ENCODE measurements at places on chromosomes 1 and 21.

DNA sequence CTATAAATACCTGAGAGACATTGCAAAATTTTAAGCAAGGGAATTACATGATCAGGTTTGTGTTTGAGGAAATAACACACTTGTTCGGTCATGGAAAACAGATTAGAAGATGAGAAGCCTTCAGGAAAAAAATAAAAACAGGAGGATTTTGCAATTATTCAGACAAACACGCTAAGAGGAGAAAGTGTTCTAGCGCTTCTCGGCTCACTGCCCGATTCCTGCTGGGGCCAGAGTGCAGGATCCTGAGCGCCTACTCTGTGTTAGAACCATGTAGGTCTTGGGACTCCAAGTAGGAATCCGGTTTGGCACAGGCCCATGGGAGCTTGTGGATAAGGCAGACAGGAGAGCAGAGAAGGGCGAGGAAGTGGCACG is 8.1 kb upstream of the PRELP start:
- no peak for DNase-seq

DNA sequence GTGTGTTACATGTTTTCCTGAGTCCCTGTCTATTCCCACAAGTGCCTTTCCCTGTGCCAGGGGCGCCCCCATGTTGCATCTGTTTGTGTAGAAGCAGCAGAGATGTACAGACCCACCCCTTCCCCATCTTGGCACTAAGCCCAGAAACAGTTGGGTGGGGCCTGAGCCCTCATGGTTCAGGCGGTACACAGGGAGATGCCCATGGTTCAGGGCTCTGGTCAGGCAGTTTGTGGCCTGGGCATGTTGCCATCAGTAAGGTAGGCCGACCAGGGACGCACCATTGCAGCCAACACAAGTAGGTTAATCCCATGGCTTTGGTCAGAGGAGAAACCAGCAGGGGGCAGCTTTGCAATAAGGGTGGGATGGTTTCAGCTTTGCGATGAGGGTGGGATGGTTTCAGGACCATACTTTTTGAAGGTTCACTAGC is 914 bp upstream of the ADGRB2 start:
- no peak for DNase-seq

GRCh38 chr1:212487774-212488435 is 55.2 kb downstream of the NENF start:
- no peak for DNase-seq

- DNase-seq: no peak
Observed at GRCh38 chr1:169931795-169932231, 38.1 kb upstream of the SCYL3 start.

DNA sequence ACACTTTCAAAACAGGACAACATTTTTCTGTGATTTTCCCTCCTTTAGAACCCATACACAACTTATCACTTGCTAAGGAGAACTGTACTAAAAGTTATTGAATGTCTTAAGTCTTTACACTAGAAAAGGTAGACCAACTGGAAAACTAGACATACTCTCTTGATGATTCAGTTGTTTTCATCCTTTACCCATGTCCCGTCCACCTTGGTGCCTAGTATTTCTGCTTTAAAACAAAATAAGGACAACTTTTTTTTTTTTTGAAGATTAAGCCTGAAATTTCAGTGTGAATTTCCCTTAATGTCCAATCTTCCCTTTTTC is 4.5 kb downstream of the CDKN2C start:
- no peak for DNase-seq

- DNase-seq: no peak
Observed at GRCh38 chr1:64197076-64197475, 6.3 kb upstream of the UBE2U start.

GRCh38 chr1:60227601-60228000 is 154.0 kb upstream of the C1orf87 start:
- no peak for DNase-seq

- no peak for DNase-seq
Observed at GRCh38 chr21:36976228-36976861, 9.9 kb upstream of the HLCS start.

DNA sequence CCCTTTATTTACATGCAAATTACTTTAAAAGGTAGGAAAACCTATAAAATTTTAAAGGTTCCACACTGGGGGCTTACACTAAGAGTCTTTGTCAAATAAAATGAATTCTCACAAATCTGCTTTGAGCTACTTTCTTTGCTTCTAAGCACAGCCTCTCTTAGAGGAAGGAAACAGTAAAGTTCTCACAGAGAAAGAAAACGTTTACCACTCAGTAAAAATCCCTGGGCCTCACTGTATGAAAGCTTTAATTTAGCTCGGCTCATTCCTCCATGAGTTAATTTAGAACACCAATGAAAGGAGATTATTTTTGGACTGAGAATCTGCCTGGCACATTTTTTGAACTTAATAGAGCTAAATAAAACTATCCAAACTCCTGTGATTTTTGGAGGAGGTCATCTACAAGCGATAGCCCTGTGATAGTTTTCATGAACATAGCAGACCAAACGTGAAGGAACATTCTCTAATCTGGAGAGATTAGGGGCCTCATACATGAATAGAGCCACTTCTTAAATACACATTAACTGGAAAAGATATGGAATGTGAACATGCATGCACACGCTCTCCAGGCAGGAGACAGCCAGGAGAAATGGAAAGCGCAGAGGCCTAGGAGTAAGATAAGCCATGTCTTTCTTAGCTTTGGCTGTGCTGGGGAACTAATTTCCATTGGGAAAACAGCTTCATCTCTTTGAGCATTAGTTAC is 32.8 kb downstream of the PRRX1 start:
- DNase-seq: no peak

- peak; percentile 53 for DNase-seq
Observed at GRCh38 chr1:9629445-9630201, 21.9 kb upstream of the PIK3CD start.

DNA sequence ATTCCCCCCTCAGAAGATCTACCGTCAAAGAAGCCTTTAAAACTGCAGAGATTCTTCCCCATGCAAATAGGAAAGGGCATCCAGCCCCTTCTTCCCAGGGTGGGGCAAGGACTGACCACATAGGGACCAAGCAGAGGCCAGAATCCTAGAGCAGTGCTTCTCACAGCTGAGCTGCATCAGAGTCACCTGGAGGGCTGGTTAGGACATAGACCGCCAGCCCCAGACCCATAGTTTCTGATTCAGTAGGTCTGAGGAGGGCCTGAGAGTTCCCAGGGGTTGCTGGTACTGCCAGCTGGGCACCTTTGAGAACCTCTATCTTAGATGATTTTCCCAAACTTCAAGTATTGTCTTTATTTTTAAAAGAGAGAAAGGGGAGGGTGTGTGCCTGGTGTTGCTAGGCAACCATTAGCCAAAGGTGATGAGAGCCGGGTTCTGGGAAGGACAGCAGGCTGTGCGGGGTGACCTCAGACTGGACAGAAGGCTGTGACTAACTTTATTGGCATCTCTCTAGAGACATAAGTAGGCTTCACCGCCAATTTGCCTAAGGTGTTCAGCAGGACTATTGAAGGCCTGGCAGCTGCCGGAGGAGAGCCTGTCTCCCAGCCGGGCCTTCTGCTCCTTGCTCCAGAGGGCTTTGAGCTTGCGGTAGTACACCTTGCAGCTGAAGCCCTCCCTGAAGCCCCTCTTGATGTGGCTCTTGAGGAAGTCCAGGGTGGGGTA is 3.0 kb downstream of the SPATA46 start:
- no peak for DNase-seq

DNA sequence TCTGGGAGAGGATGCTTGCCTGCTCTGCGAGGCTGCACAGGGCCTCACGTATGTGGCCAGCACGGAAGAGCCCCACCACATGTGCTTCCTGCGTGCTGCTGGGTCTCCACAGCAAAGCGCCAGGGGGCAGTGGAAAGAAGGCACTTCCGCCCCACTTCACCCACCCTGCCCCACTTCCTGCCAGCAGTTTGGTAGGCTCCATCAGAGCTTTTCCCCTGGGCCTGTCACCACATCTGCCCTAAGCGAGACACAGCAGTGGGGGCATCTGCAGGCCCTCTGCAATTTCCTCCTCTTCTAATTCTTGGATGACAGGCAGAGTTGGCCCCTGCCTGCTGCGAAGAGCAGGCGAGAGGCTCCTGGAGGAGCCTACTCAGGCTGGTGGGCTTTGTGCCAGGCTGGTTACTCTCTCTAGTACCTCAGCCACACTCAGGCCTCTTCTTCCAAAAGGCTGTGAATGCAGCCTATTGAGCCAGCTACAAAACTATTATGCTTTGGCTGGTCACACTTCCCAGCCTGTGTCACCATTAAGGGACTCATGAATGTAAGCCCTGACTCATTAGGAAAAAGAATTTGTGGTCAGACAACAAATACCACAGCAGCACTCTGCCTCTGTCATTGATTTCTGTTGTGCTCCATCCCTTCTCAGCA is 25.0 kb downstream of the CD244 start:
- DNase-seq: peak; percentile 68

DNA sequence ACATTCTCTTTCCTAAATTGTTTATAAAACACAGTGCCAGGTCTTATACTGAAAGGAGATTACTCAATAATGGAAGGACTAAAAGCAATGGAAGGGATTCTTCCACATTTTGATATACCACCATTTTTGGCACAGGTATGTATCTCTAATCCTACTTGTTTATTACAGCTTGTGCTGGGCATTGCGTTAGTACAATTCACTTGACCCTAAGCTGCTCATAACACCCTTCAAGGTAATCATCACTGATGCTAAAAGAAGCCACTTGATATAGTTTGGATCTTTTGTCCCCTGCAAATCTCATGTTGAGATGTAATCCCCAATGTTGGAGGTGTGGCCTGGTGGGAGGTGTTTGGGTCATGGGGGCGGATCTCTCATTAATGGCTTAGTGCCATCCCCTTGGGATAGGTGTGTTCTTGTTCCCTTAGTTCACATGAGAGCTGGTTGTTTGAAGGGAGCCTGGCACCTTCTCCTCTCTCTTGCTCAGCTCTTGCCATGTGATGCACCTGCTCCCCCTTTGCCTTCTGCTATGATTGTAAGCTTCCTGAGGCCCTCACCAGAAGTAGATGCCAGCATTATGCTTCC is 71.1 kb downstream of the NIBAN1 start:
- no peak for DNase-seq

- DNase-seq: no peak
Observed at GRCh38 chr1:46128344-46128743, 4.1 kb downstream of the PIK3R3 start.

GRCh38 chr1:91700771-91701471 is 185.0 kb downstream of the TGFBR3 start:
- DNase-seq: no peak

- no peak for DNase-seq
Observed at GRCh38 chr1:212962509-212962908, 12.2 kb downstream of the VASH2 start.

DNA sequence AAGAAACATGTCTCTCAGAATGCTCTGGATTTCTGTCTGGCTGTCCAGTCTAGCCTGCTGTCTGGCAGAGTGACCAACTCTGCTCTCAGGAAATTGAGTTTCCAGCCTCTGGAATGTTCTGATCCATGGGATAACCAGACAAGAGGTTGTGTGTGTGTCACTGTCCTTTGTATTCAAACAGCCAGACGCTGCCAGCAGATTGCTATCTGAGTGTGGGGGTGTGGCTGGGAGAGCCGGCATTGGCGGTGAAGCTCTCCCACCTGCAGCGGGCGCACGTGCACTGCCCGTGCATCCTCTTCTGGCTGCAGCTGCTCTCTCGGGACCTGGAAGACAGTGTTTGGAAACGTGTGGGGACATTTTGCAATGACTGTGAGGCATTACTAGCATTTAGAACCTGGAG is 26.1 kb downstream of the PKP1 start:
- DNase-seq: no peak

GRCh38 chr21:31201144-31201543 is 142.9 kb downstream of the TIAM1 start:
- DNase-seq: no peak

GRCh38 chr1:31866450-31867032 is 50.7 kb upstream of the SPOCD1 start:
- DNase-seq: no peak

GRCh38 chr1:228091084-228091483 is 8.6 kb downstream of the ARF1 start:
- no peak for DNase-seq
